Retina (tissue), 1 donor: ENCODE measurements at places on chromosomes 12 and 14.
A peak's percentile ranks its signal among the peaks of the same experiment; 100 is the strongest.

GRCh38 chr12:52606581-52607218, 5.4 kb upstream of the KRT72 start:
- DNase-seq = no peak

GRCh38 chr14:55840821-55841220, 260.8 kb downstream of the KTN1 start:
- no peak for DNase-seq

GRCh38 chr14:29037411-29037810, 270.8 kb downstream of the FOXG1 start:
- DNase-seq = no peak

GRCh38 chr12:109777544-109777943, 55.7 kb downstream of the TRPV4 start:
- DNase-seq = no peak

DNA sequence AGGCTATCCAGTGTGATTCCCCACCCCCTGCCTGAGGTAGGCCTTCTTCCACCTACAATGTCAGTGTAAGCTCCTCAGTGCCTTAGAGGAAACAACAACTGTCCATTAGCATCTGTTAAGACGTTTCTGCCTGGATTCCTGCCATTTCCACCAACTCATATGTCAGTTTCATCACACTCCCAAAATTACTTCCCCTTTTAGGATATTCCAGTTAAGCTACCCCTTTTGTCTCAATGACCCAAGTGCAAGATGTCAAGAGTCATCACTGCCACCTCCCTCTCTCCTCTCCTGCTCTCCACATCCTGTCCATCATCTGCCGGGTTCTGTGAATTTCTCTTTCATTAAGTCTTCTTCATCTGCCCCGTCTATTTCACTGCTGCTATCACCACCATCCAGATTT, 189.4 kb downstream of the DPF3 start:
- no peak for DNase-seq

- peak; percentile 26 for DNase-seq
Observed at GRCh38 chr12:58811346-58811745, 109.0 kb downstream of the LRIG3 start.

DNA sequence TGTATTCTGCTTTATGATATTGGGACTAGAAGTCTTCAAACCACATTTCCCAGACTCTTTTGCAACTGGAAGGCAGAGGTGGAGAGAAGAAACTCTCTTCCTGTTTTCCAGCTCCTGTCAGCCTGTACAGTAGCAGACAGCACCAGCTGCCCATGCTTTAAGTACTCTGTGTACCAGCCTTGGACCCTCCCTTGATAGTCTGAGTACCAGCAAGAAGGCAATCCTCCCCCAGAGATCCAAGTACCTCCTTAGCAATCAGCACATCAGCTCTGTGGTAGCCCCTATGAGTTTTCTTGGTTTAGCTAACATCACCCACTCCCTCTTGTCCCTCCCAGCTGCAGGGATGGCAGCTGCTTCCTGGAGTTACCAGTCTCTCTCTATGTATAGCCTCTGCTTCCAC, 56.3 kb downstream of the STXBP6 start:
- no peak for DNase-seq

- no peak for DNase-seq
Observed at GRCh38 chr12:14557966-14558365, 9.7 kb downstream of the PLBD1 start.

- DNase-seq = no peak
Observed at GRCh38 chr14:79552778-79553177, 658.5 kb downstream of the DIO2 start.

- DNase-seq = no peak
Observed at GRCh38 chr12:111758120-111758561, 8.6 kb upstream of the ALDH2 start.

DNA sequence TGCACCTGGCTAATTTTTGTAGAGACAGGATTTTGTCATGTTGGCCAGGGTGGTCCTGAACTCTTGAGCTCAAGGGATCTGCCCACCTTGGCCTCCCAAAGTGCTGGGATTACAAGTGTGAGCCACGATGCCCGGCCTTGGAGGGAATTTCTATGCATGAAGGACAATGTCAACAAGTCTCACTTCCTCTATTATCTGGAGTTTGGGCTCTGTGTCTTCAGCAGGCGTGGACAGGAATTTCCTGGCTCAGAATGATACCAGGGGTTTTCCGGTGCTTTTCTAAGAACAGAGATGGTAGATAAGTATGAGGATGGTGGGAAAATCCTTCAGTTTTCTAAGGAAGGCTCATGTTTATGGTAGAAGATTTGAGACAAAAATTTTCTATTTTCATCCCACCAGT, 75.0 kb upstream of the CCDC60 start:
- no peak for DNase-seq

- no peak for DNase-seq
Observed at GRCh38 chr12:8605057-8605456, 7.6 kb downstream of the AICDA start.

DNA sequence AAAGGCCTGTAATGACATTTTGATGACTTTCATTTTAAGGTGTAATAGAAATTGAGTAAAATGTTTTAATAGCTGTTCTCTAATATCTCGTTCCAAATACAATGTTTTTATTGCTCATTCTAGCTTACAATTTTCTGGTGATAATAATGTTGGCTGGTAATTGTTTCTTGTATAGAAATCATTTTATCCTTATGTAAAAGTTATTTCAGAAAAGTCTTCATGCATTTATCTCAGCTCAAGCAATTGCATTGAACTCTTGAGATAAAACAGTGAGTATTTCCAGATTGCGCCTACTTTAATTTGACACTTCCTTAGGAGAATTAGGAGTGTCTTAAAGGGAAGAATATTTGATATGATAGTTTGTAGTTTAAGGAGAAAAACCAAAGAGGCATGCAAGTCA, 4.0 kb downstream of the RMST start:
- DNase-seq = peak; percentile 4

DNA sequence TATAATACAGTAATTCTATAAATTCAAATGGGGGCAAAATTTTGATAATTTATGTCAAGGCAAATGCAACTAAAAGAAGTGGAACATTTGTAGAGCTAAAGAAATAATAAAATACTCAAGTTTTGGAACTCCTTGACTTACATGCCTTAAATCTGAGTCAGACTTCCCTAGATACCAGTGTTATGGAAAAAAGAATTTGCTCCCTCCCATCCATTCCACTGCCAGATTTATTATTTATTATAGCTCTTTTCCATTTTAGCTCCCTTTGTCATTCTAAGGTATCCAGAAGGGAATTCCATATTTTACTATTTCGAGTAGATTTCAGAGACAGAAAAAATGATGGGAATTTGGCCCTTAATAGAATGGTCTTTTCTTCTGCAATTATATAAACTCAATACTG, 44.0 kb downstream of the RHOJ start:
- DNase-seq = no peak

DNA sequence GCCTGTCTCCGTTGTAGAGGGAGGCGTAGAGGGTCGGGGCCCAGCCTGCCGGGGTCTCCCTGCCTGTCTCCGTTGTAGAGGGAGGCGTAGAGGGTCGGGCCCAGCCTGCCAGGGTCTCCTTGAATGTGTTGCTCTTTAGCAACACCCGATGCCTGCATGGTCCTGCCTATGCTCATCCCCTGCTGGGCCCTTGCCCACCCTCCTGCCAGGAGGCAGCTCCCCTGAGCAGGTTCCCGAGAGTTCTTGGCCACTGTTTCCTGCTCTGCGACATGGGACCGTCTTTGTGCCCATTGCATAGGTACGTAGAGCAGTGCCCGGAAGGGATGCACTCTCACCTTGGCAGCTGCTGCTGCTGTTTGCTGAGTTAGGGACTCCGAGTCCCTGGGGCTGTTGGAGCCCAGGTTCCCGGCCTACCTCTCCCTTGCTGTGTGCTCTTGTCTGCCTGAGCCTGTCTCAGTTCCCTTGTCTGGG, 3.3 kb downstream of the KIF26A start:
- DNase-seq = peak; percentile 7

- peak; percentile 89 for DNase-seq
Observed at GRCh38 chr14:68824517-68825347, 31.9 kb upstream of the ZFP36L1 start.

GRCh38 chr14:50768680-50769079, 62.3 kb downstream of the NIN start:
- DNase-seq = no peak

- DNase-seq = no peak
Observed at GRCh38 chr12:114339626-114340025, 66.3 kb downstream of the TBX5 start.

DNA sequence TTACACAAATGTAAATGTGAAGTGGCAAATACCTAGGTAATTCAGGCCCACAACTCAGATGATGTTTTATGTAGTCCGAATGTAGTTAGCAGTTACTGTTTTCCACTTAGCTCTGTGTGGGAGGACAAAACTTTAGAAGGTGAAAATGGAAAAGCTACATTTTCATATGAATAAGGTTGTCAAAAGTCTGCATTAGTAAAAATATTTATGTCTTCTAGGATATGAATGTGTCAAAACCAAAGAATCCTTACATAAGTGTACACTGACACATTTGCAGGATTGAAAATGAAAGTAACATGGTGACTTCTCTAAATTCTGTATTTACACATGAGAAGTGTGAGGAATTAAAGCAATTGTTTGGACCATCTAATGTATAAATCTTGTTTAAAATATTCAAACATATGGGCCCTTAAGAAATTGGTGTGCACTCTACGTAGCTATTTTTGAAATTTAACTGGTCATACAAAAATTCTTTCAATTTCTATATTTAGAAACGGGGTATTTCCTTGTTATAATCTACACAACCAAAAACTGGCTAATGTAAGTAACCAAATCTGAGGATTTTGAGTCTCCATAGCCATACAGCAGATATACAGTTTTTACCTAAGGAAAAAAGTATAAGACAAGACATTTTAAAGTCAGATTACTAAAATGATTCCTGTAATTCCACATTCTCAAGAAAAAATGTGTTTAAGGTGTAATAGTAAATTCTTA, 5.4 kb downstream of the CDKN1B start:
- DNase-seq = no peak

- DNase-seq = no peak
Observed at GRCh38 chr12:5520831-5521230, 88.9 kb downstream of the NTF3 start.

DNA sequence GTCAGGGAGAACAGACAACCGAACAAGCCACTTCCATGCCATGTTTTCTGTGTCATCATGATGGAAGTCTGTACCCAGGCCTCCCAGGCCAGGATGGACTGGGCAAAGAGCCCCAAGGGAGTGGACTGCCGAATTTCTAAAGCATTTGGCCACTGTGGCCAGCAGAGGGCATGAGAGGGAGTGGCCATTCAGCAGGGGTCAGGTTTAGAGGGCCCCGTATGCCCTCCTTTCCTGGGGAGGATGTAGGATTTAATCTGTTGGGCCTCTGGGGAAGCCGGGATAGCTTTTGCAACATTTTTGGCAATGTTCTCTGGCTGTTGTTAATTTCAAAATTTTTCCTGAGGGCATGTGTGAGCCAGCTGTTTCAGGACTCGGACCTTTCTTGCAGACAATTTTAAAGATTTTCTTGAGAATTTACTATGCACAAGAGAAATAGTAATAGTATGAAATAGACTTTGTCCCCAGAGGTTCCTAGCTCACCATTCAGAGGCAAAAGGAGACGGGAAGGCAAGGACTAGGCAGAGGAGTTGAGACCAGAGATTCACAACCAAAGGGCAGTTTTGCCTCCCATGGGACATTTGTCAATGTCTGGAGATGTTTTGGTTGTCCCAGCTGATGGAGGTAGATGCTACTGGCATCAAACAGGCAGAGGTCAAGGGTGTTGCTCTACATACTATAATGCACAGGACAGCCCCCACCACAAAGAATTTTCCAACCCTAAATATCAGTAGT, 18.0 kb downstream of the ACACB start:
- no peak for DNase-seq

DNA sequence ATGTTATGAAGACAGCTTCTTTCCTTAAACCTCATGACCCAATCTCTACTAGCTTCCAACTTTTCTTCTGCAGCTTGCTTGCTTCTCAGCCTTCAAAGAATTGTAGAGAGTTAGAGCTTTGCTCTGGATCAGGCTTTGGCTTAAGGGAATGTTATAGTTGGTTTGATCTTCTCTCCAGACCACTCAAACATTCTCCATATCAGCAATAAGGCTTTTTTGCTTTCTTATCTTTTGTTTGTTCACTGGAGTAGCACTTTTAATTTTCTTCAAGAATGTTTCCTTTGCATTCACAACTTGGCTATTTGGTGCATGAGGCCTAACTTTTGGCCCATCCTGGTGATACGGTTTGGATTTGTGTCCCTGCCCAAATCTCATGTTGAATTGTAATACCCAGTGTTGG, 163.8 kb downstream of the PCNX1 start:
- no peak for DNase-seq

GRCh38 chr12:93708952-93709351, 31.8 kb downstream of the CRADD start:
- DNase-seq = no peak

DNA sequence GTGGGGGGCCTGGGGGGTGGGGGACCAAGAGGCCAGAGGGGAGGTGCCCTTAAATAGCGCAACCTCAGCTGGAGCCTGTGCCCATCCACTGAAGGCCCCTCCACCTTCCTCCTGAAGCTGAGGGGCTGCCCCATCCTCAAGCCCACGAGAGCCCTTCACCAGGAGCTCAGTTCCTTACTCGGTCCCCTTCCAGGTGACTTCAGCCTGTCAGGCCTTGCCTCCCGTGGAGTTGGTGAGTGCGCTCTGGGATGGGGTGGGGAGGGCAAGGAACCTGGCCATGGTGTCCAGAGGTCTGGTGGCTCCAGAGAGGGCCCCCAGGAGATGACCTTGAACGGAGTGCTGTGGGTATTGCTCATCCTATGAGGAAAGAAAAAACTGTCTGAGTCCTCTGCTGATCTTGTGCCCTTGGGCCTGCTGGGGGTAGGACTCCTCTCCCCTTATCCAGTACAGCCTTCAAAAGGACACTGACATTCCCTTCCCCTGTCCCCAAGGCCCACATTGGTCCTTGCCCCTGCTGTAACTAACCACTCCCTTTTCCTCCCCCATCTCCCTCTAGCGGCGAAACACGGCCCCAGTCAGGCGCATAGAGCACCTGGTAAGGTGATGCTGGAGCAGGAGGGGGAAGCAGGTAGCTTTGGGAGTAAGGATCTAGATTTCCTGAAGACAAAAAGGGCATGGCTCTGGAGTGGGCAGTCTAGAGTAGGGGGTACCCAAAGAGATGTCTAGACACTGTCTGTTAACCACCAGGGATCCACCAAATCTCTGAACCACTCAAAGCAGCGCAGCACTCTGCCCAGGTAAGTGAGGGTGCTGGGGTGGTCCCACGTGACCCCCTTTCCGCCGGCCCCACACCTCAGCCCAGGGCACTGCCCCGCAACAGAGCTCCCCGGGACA, 3.6 kb downstream of the TNS2 start:
- DNase-seq = peak; percentile 45

DNA sequence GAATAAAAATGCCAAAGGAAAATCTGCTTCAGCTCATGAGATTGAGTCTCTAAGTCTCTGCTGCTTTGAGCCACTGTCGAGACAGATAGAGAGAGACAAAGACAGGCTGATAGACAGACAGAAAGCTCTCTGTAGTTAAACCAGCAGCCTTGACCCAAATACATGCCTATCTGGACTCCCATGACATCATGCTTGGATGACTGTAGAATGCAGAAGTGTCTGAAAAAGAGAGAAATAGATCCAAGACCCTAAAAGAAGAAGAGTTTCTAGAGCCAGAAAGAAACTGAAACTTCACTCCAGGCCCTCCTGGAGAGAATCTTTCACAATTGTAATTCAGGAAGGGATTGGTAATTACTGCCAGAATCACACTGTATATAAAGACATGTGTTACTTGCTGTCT, 122.6 kb upstream of the PLXNC1 start:
- no peak for DNase-seq

GRCh38 chr14:101926085-101926484, 38.3 kb upstream of the DYNC1H1 start:
- no peak for DNase-seq

GRCh38 chr14:106850913-106851825, 1324.8 kb downstream of the TMEM121 start:
- no peak for DNase-seq

GRCh38 chr12:112573141-112573540, 154.4 kb downstream of the PTPN11 start:
- DNase-seq = no peak
